ELR (cell line): ENCODE measurements at places on chromosomes 3 and 15.

GRCh38 chr3:122681974-122682409, 1.4 kb downstream of the PARP14 start:
- DNase-seq = peak; percentile 21

DNA sequence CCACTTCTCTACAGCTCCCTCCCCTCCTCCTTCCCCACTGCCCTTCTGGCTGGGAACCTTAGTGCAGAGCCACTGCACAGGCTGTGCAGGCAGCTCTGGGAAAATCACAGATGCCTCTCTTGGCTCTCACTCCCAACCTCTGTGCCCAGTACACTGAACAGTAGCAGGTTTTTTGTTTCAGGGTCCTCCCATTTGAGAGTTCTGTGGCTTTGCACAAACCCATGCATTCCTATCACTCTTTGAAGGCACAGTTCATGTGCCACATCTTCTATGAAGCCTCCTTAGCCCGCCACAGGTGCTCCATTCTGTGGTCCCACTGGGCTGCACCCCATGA, 103.9 kb downstream of the SNRK start:
- no peak for DNase-seq

- no peak for DNase-seq
Observed at GRCh38 chr3:74676-75243, 121.8 kb upstream of the CHL1 start.

DNA sequence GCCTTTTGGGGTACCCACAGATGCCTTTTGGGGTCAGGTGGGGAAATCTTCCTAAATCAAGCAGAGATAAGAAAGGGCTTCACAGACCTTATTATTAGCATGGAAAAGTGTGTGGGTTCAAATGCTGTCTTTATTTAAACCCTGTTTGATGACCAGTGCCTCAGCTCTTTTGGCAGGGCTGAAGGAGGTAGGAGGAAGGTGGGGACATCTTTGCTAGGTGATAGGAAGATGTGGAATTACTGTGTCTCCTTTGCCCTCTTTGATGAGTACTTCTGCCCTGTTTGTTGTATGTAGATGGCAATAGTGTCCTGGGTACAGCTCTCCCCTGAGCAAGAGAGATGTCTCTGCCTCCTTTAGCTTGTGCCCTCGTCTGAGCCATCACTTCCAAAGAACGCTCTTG, 333.3 kb upstream of the ROPN1 start:
- no peak for DNase-seq

DNA sequence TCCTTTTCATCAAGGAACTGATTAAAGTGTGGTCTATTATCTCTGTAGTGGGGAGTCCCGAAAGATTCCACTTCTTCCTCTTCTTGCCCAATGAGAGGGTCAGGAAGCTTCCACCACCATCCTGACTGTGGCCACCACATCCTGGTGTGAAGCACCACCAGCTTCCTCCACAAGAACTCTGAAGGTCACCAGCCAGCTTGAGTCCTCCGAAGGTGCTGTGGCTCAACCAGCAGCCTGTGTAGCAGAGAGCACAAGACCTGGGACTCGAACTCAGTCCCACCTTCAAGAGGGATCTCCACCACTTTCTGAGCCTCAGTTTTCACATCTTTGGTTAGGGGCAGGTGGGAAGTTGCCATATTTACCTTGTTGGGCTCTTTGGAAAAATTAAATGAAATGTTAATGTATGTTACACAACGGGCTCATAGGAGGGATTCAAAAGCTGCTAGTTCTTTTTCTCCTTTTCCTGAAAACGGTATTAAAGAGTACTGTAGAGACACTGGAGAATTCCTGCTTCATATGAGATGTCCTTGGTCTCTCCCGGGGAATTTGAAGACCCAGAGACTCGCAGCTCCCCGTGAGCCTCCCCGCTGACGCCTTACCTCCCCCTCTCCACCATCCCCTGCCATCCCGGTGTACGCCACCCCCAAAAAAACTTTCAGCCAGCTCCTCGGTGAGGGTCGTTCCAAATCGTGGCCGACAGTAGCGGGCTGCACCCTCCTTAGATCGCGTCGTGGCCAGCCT, 816 bp upstream of the ACAN start:
- DNase-seq = no peak

GRCh38 chr15:86756688-86757087, 677.0 kb downstream of the AGBL1 start:
- DNase-seq = peak; percentile 2

DNA sequence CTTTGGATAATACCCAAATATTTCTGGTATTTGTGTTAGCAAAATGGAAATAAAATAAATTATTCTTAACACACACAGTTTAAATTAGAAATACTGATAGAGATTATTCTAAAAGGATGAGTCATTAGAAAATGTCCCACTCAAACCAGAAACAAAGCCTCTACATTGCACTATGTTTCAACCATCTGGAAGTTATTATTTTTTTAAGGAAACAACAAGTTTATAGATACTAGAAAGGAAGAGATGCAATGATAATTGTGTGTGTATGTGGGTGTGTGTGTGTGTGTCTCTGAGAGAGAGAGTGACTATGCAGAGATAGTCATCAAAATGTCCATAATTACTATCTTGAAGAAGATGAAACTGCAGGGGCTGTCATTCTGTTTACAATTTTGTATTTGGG, 1340.5 kb downstream of the ROBO1 start:
- no peak for DNase-seq

DNA sequence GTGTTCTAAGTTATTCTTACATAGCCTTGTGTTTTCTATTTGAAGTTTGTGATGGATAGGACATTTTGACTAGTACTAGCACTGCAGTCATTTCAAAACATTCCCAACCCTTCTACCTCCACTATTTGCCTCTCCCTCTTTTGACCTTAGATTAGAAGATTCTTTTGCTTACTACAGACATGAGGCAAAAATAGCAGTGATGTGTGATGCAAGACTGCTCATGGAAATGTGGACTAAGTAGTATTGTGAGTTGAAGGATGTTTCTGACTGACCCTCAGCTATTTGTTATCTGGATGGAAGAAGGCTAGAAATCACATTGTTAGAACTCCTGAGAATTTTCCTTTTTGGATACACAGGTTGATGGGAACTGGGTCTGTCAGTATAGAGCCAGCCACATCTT, 45.9 kb downstream of the ATP2C1 start:
- no peak for DNase-seq

DNA sequence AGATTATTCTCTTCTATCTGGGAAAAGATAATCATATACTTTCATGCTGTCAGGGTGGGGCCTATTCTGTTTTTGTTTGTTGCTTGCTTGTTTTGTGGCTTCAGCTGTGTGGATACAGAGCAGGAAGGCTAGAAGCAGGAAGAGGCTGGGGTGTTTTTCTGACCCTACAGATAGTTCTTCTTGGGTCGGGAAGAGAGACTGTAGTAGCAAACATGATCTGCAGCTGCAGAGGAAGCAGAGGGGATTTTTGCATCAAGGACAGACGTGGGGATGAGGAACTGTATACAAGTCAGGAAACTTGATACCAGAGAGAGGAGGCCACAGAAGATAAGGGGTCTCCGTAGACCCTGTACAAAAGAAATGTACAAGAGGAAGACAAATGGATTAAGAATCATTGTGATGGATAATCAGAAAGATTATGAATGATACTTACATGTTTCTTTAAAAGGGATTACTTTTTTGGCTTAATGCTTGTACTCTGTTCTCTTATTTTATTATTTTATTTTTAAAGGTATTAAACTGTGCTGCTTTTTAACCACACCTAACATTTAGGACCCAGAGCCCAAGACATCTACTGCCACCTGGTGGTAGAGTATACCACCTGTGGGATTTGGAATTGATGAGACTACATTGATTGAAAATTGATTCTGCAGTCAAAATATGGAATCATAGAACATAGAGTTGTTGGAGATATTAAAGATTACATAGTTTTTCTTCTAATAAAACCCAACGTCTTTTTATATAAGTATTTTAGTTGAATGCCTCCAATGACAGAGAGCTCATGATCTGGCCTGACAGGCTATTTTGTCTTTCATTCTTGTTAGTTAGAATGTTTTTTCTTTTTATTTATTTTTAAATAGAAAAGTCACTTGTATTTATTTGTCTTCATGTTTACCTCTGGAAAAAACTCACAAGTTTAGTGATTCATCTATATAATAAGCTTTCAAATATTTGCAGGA, 87.3 kb upstream of the ROPN1 start:
- peak; percentile 68 for DNase-seq

DNA sequence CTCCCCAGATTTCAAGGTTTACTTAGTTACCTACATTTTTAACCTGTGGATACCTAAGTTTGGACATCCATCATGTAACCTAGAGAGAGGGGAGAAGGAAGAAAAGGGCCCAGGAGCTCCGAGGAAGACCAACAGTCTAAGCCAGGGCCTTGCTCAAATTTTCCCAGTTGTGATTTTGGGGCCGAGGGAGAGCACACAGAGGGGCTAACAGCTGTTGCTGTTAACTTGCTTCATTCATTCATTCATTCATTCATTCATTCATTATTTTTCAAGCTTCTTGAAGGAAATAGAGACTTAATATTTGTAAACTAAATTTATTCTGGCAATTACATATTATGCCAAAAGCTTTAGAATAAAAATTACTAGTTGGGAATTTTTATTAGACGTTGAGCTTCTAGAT, 22.9 kb downstream of the SYNM start:
- no peak for DNase-seq

- DNase-seq = peak; percentile 69
Observed at GRCh38 chr15:68817304-68818065, 3.2 kb downstream of the ANP32A start.

- DNase-seq = no peak
Observed at GRCh38 chr15:88849376-88850072, 45.8 kb downstream of the HAPLN3 start.

DNA sequence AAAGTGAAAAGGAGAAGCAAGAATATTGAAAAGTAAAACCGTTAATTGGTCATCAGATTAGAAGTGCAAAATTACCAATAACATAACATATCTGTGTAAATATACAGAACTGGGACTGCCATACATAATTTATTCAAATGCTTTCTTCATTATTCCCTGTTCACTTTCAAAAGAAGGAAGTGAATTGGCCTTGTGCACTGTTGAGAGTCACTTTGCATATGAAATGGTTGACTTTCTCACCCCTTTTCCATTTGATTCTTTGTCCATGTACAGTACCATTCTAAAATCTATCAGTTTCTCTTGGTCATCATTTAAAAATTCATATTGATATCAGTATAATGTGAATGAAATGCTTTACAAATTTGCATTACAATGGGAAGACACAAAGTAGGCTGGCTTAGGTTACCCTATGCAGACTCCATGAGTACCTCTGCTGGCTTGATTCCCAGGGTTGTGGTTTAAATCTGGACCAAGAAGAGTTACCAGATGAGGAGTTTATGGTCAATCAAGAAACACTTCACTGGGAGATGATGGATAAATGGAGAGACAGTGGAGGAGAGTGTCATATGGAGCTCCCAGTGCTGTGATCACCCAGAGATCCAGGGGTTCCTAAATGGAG, 210.9 kb upstream of the TOPAZ1 start:
- no peak for DNase-seq

DNA sequence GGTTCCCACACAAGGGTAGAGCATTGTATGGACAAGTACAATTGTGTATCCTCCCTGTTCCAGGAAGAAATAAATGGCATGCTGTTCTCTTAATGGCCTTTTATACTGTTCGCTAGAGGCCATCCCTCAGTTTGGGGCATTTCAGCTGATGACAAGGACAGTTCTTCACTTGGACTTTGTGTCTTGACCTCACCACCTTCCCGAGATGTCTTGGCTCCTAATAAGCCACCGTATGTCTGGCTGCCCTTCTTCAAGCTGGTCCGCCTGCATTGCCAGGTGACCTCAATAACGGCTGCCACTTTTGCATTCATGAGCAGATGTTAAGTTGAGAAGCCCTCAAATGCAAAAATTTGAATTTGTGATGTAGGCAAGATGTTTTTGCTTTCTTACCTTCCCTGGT, 24.1 kb downstream of the ZBTB38 start:
- no peak for DNase-seq

DNA sequence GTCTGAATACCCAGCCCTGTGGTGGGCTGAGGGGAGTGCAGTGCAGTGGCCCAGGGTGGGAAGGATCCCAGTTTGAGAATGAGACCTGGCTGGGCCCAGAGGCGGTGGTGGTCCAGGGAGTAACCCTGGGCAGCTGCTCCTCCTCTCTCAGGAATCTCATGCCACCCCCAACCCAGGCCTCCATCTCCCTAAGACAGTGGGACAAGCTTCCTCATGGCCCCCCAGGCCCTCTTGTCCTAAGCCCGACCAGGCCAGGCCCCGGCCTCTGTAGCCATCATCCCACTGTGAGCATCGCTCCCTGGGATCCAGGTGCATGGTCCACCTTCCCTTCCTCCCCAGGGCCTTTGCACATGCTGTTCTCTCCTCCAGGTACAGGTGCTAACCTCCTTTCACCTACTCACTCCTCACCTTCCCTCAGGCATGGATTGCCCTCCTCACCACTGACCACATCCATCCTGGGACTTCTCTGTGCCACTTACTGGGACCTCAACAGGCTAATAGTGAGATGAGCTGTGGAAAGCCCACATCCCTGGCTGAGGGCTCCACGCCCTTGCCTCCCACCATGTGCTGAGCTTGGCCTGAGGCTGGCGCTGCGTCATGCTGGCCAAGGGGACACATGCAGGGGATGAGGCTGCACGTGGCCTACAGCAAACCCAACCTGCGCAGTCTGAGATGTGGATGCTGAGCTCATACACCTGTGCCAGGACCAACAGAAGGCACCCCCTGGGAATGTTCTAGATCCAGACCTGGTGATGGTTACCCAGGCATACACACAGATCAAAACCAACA, 9.9 kb downstream of the CHDH start:
- DNase-seq = no peak

DNA sequence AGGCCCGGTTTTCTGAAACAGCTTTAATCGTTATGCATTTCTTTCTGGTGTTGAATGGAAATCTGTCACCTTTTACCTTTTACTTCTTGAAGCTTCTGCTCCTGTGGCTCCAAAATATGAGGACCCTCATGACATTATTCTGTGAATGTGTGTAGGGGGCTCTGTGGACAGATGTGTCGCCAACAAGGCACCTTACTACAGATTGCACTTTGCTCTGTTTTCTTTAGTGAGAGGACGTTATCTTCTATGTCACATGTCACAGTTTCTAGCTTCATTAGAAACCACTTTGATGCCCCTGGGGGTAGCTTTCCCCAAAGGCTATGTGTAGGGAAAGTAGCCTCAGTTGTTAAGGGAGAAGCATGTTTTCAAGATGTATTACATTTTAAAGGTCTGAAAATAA, 195.6 kb downstream of the ZNF621 start:
- DNase-seq = no peak

DNA sequence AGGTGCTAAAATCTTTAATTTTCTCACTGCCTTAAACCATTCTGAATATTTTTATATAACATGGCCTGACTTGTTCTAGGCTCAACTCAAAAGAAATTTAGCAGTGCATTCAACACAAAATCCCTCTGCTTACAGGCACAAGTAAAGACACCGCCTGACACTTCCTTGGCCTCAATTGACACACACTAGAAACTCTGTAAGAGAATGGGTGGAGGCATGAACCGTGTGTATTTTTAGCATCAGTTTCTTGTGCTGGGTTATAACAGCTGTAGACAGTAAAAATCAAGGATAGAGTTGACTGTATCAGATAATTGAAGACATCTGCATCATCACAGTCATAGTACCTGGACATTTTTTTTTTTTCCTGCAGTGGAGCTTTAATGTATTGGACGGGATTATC, 54.3 kb downstream of the SLC9A9 start:
- DNase-seq = no peak

GRCh38 chr3:8663177-8664061, 18.8 kb upstream of the SSUH2 start:
- peak; percentile 82 for DNase-seq

GRCh38 chr15:64842096-64842939, 603 bp downstream of the PLEKHO2 start:
- DNase-seq = peak; percentile 54
